ENCODE measurements at places on chromosomes 4 and X.

GRCh38 chr4:14115106-14115505, 487.6 kb upstream of the BOD1L1 start:
- no peak for DNase-seq

DNA sequence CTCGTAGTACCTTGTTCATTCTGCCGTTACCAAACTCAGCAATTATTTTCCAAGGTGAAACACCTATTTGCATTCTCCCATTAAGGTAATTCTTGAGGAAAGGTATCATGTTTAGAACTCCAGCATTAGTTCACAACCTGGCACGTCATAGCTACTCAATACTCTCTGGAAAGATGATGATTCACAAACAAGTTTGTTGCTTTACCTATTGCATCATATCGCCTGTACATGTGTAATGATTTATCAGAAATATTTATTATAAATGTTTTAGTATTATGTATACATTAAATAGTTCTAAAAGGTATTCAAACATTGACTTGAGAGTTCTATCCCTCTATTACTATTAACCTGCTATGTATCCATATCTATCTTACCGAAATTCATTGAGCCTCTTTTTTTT, 658.3 kb upstream of the PITX2 start:
- no peak for DNase-seq

GRCh38 chr4:184534511-184535391, 60.4 kb upstream of the IRF2 start:
- no peak for DNase-seq

DNA sequence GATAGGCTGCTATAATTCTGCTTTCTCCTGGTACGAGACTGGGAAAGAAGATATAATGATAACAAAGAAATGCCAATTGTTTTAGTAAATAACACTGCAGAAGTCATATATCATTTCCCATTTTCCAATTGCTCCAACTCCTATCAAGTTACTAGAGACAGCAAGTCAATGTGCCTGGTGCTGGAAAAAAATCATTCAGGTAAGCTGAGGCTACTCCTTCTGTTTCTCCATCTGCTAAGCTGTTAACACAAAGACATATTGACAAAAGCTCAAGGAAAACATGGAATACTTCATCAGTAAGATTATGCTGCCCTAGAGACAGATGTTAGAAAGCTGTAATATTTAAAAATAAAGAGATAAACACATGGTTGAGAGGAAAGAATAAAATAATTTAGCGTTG, 10.0 kb downstream of the NAA11 start:
- no peak for DNase-seq

DNA sequence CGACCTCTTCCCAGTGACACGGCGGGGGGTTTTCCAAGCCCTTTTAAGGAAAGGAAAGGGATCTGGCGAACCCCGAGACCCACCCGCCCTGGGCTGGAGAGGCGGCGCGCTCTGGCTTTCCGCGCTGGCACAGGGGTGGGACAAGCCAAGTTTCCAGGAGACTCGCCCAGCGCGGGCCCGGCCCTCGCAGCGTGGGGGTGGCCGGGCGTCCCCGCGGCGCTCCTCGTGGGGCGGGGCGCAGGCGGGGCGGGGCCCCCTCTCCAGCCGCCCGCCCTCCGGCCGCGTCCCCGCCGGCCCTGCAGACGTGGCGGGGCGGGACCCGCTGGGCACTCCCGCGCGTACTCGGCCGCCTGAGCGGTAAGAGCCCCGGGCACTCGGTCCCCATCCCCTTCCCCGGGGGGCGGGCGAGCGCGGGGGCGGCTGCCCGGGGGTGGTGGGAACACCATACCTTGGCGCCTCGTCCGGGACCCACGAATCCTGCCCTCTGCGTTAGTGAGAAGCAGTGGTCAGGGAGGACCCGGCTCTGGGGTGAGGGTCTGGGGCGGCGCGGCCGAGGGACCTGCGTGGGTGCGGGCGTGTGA, at the start of gene FAM114A1:
Gene FAM114A1 (plus strand): TSS at position 329 of the 581 bp plus-strand sequence. CDS start 10,273 bp downstream, outside the sequence.
- DNase-seq: peak; percentile 95

Data from mesenteric fat pad (tissue), 1 donor.